ENCODE measurements at places on chromosomes 1 and 21.
A peak's percentile ranks its signal among the peaks of the same experiment; 100 is the strongest.

GRCh38 chr1:172472495-172472894, 28.6 kb upstream of the PIGC start:
- no peak for DNase-seq

DNA sequence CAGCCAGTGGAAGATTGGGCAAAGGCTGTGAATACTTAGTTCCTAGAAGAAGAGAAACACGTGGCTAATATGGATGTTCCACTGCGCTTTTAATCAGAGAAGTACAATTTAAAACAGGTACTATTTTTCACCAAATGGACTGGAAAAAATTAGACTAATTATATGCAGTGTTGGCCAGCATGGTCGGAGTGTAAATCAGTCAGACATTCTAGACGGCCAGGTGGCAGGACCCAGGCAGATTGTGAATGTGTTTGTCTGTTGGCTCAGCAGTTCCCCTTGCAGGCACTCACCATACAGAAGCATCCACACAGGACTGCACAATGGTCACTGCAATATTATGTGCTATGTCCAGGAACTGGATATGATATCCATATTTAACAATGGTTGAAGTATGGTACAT, 23.9 kb upstream of the SLC25A34 start:
- no peak for DNase-seq

- DNase-seq, result no peak
Observed at GRCh38 chr1:80181418-80181817, 1174.9 kb upstream of the ADGRL4 start.

DNA sequence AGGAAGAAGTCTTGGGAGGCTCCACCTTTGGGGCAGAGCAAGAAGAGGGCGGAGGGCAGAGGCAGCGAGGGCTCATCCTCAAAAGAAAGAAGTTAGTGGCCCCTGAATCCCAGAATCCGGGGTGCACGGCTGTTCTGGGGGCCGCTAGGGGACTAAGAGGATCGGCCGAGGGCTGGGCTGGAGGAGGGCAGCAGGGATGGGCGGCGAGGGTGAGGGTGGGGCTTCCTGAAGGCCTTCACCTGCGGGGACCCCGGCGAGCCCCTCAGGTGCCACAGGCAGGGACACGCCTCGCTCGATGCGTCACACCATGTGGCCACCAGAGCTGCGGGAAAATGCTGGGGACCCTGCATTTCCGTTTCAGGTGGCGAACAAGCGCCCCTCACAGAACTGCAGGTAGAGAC, 23.9 kb downstream of the COL6A1 start:
- DNase-seq, result no peak

DNA sequence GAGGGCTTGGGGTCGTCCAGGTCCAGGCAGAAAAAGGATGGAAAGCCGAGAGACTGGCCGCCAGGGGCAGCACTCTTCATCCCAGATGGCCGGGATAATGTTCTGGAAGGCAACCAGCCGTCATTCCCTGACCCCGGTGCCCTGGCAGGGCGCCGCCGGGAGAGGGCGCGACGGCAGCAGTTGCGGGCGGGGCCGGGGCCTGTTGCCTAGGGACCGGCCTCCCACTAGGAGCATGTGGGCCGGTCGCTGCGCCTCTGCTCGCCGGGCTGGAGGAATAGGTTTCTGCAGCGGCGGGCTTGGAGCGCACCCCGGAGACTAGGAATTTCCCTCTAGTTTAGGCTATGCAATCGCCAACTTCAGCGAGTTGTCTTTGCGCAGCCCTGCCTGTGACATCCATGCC, 11.0 kb downstream of the DMRTB1 start:
- DNase-seq, result peak; percentile 96

DNA sequence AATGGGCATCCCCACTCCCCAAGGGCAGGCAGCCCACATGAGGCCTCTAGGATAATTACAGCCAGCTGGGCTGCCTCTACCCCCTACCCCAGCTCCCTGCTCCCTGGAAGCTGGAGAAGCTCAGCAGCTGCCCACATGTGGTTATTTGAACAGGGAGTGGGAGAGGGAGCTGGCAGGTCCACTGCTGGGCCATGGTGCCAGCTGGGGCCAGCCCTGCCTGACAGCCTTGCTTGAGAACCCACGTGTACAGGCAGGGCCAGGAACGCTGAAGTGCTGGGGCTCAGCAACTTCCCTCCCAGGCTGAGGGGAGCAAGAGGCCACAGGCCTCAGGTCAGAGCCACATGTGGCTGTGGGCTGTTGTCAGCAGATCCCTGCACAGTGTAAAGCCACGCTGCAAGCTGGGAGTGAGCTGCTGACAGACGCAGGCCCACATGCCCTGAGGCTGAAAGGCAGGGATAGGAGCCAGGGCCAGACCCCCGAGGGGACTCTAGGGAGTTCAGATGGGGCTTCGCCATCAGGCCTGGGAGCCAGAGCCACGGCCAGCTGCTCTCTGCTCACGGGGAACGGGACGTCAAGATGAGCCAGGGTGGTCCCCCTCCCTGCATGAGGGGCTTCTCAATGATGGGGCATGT, 129.0 kb downstream of the SYF2 start:
- no peak for DNase-seq

DNA sequence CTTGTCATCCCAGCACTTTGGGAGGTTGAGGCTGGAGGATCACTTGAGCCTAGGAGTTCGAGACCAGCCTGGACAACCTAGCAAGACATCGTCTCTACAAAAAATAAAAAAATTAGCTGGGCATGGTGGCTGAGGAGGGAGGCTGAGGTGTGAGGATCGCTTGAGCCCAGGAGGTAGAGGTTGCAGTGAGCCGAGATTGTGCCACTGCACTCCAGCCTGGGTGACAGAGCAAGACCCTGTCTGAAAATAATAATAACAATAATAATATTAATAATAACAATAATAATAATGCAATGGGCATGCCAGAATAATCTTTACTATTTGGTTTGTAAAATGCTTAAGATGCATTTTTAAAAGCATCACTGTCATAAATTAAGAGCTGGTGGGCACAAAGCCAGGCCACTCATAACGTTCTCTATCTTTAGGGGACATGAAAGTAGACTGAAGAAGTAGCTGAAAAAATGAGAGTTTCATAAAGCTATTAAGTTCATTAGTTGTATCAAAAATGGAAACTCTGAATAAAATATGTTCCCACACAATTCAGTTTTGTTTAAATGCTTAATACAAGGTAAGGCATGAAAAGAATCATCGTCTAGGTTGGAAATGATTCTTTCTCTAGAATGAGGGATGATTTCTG, 51.6 kb upstream of the ITPKB start:
- no peak for DNase-seq

DNA sequence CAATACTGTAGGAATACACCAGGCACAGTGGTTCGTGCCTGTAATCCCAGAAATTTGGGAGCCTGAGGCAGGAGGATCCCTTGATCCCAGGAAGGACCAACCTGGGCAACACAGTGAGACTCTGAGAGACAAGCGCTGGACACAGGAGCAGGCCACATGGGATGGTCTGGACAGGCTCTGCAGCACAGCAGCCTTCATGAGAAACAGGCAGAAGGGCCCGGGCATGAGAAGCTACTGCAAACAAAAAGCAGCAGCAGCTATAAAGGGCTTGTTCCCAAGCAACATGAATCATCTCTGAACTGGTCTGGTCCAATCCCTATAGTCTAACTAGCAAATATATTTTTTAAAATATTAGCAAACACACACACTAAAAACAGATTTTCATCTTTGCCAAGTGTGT, 35.5 kb upstream of the SLAMF9 start:
- no peak for DNase-seq

- peak; percentile 43 for DNase-seq
Observed at GRCh38 chr1:20100632-20101355, 18.5 kb downstream of the PLA2G2D start.

GRCh38 chr1:164771041-164771618, 212.1 kb downstream of the PBX1 start:
- DNase-seq, result no peak

GRCh38 chr1:187646536-187647107, 817.9 kb downstream of the PLA2G4A start:
- DNase-seq, result no peak

- peak; percentile 46 for DNase-seq
Observed at GRCh38 chr1:79259390-79260336, 253.1 kb upstream of the ADGRL4 start.

GRCh38 chr1:54171016-54171415, 18.2 kb upstream of the CDCP2 start:
- DNase-seq, result no peak

GRCh38 chr1:109113590-109114341, at the start of gene ELAPOR1:
TSS of gene ELAPOR1 (plus strand) at chr1:109114115. CDS start at chr1:109114184, 69 bp downstream.
- DNase-seq, result no peak

GRCh38 chr1:46823151-46823550, 24.3 kb downstream of the CYP4B1 start:
- no peak for DNase-seq

DNA sequence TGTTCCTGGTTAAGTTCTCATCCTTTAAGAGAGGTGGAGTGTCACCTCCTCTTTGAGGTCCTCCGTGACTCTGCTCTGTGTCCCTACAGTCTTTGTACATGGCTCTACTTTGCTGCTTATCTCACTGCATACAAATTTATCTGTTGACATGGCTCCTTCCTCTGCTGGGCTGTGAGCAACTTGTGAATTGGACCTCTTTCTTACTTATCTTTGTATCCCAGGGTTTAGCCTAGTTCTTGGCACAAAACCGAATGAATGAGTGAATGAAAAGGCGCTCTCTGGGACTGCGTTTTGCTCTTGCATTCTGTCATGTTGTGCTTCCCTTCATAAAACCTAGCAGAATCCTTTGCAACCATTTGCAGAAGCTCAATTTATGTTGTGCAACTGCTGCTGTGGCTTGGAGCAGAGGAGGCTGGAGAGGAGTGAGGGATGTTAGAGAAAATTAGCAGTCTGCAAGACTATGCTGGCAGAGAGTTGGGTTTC, 12.4 kb downstream of the SLC26A9 start:
- DNase-seq, result no peak
